Activated naive CD4-positive, alpha-beta T cell treated with anti-CD3 and anti-CD28 coated beads, Interleukin-2, amount 50 U/mL, for 72 hours (primary cell): ENCODE measurements at places on chromosomes 5 and 9. TPM values are rescaled to one million over a fixed set of nuclear protein-coding genes. Genes with fewer than 3 reads are reported as not detected.

DNA sequence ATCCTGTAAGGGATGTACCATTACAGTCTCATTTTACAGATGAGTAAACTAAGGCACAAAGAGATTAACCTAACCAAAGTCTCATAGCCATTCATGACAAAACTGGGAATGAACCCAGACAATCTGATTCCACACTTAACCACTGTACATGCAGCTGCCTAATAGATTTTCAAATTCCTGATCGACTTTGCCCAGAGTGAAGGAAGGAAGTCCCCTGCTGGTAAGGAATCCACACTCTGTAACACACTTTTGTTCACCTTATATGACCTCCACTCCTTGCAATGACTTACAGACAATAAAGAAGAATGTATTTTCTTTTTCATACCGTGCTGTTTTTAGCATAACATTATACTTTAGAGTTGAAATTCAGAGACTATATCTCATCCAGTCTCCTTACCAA is 31.3 kb upstream of the PLPP6 start:
- no peak for DNase-seq

PCDHGC3 gene
- not detected for total RNA-seq

PCDHGC5 gene
- total RNA-seq, result not detected

NEUROG1 gene
- total RNA-seq, result not detected
